ENCODE measurements at places on chromosomes 6 and 20. TPM values are rescaled to one million over a fixed set of nuclear protein-coding genes. Genes with fewer than 3 reads are reported as not detected.

- H3K4me3 ChIP-seq = no peak overlapping the region
- H3K4me1 ChIP-seq = no peaks in the 10 kb centered on the region
- peaks cover 10% of the 10 kb centered on the region for H3K36me3 ChIP-seq
- no peak overlapping the region for H3K27ac ChIP-seq
- no peak for DNase-seq
These were observed 16.2 kb downstream of the PM20D2 start for GRCh38 chr6:89162047-89162371.

- peaks cover 6% of the 10 kb centered on the region for H3K4me1 ChIP-seq
- no peak for DNase-seq
- H3K36me3 ChIP-seq = no peaks in the 10 kb centered on the region
- no peaks in the 10 kb centered on the region for H3K27me3 ChIP-seq
- H3K27ac ChIP-seq = no peak overlapping the region
- H3K4me3 ChIP-seq = no peak overlapping the region
These were observed 5.2 kb downstream of the BCAS4 start for GRCh38 chr20:50799890-50800550.

The LRRC73 gene
- 2.1 TPM for total RNA-seq

- no peaks in the 10 kb centered on the region for H3K27me3 ChIP-seq
- no peaks in the 10 kb centered on the region for H3K4me1 ChIP-seq
- no peak overlapping the region for H3K27ac ChIP-seq
- no peaks in the 10 kb centered on the region for H3K36me3 ChIP-seq
These were observed 14.9 kb downstream of the SYCP2L start for GRCh38 chr6:10901770-10902169.

GRCh38 chr20:33570743-33571142 lies 80.8 kb downstream of the CBFA2T2 start:
- no peaks in the 10 kb centered on the region for H3K36me3 ChIP-seq
- no peaks in the 10 kb centered on the region for H3K27me3 ChIP-seq
- DNase-seq = no peak
- H3K4me3 ChIP-seq = no peak overlapping the region
- peaks cover 37% of the 10 kb centered on the region for H3K4me1 ChIP-seq

The F13A1 gene
- 0.39 TPM for total RNA-seq

DNA sequence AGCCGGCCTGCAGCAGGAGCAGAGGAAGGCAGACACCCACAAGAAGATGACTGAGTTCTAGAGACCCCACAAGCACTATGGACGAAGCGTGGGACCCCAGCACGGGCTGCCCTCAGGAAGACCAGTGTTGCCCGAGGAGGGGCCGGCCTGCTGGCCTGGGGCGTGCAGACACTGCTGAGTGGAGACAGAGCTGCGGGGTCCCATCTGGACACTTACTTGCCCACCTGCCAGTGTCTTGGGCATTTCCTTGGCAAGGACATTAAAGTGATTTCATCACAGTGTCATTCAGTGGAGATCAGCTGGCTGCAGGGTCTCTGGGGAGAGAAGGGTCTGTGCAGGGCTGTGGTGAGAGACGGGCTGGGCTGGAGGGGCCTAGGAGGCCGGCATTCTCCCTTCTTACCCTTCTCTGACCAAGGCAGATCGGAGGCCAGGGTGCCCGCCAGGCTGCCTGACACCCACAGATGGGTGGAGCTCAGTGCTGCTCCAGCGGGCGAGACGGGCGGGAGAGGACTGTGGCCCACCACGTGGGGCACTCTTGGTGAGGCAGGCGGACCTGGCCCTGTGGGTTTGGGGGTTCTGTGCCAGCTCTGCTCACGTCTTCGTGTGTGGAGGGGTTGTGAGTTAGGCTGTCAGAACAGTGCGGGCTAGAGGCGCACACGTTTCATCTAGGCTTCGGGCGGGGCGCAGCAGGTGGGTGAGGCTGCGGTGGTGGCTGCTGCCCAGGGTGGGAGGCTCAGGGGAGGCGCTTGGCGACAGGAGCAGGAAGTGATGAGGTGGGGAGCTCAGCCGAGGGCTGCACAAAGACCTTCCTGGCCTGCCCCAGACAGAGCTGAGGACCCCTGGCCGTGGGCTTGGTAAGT lies at the start of gene LIME1:
LIME1 (plus strand) TSS at position 806 of the 860 bp plus-strand sequence. CDS start 886 bp downstream, outside the sequence.
- no peak within 1 kb of the TSS for H3K27ac ChIP-seq
- peaks cover 8% of the 10 kb centered on the region for H3K36me3 ChIP-seq
- peaks cover 9% of the 10 kb centered on the region for H3K27me3 ChIP-seq
- no peaks in the 10 kb centered on the region for H3K4me1 ChIP-seq
- peak within 1 kb of the TSS; percentile 69 for H3K4me3 ChIP-seq
- no peak for DNase-seq

The BMP6 gene
- total RNA-seq = 0.44 TPM

All from neural crest cell (in vitro differentiated cells).